ENCODE measurements at places on chromosomes 6 and 20.
A peak's percentile ranks its signal among the peaks of the same experiment; 100 is the strongest.

GRCh38 chr6:36095497-36096391 is 34.6 kb upstream of the MAPK13 start:
- DNase-seq, result no peak

DNA sequence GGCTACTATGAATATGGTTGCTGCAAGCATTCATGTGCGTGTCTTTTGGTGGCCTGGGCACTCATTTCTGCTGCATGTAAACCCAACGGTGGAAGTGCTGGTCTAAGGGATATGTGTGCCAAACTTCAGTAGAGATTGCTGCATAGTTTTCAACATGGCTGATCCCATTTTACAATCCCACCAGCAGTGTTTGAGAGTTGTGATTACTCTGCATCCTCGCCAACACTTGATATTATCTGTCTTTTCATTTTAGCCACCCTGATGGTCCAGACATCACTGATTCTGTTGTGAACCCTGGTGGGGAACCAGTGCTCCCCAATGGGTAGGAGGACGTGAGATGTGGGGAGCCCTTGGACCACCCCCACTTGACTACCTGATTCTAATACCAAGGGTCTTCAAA is 27.5 kb downstream of the PACSIN1 start:
- no peak for DNase-seq

- no peak for DNase-seq
Observed at GRCh38 chr6:33144373-33144772, 47.9 kb downstream of the COL11A2 start.

GRCh38 chr6:110296241-110297025 is 61.7 kb downstream of the METTL24 start:
- no peak for DNase-seq

DNA sequence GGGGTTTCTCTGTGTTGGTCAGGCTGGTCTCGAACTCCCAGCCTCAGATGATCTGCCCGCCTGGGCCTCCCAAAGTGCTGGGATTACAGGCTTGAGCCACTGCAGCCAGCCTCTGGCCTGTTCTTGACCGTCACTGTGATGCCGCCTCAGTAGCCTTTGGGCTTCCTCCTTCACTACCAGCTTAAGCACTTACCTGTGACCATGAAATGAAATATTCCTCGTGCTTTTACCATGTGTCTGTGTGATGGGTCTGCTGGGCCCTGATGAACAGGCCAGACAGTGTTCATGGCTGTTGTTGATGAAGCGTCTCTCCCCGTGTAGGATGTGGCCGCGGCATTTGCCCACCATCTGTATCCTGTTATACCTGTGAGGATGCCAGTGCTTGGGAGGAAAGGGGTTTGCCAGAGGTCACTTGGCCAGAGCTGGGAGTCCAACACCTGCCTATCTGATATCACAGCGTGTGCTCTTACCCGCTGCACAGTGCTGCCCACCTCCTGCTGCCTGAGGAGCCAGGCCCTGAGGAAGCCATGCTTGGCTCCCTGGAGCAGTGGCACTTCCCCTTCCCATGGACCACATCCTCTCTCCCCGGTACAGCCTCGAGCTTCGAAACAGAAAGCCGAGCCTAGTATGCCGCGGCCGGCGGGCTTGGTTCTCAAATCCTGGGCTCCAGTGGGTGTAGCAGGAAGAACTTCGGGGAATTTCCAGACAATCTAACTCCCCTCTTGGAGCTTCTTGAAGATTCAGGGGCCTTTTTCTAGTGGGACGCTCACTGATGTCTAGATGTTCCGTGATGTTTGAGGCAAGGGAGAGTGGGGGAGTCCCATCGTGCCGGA is 167.9 kb downstream of the ZDHHC14 start:
- no peak for DNase-seq

DNA sequence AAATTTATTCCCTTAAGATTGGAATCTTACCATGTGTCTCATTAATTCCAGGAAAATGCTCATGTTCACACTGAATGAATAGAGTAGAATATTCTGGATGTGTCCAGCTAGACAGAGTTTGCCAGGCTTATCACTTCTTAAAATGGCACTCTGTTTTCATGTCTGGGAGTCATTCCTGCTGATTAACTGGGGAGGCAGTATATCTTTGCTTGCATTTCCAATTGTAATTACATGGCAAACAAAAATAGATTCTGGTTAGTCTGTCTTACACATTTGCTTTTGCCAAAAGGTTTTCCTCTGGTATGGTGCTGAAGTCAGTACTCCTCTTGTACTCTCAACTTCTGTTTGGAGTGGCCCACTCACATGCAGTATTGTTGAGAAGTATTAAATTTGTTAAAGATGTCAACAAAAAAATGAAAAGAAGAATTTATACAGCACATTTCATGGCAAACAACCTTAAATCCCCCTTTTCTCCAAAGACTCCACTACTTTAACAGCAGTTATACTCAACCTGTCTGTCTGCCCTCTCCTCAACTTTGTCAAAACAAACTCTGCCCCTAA is 70.2 kb downstream of the TENT5A start:
- DNase-seq, result no peak

GRCh38 chr6:81894306-81894705 is 141.8 kb upstream of the TENT5A start:
- DNase-seq, result no peak

- DNase-seq, result no peak
Observed at GRCh38 chr6:157763904-157764177, 59.2 kb upstream of the SNX9 start.

DNA sequence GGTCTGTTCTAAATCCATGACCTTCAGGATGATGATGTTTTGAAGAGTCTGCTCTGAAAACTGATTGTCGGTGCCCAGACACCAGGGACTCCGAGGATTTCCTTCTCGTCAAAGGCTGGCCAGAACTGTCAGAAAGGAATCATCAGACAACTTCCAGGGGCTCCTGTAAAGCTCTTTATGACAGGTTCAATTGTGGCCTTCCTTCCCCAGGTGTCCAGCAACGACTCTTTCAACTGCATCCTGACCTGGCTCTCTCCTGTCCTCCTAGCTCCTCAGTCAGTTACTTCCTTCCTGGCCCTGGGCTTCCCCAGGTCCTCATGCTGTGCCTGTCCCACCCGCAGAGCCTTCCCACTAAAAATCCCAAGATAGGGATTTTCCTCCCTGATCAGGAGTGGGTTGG is 279.9 kb upstream of the RNF24 start:
- no peak for DNase-seq

DNA sequence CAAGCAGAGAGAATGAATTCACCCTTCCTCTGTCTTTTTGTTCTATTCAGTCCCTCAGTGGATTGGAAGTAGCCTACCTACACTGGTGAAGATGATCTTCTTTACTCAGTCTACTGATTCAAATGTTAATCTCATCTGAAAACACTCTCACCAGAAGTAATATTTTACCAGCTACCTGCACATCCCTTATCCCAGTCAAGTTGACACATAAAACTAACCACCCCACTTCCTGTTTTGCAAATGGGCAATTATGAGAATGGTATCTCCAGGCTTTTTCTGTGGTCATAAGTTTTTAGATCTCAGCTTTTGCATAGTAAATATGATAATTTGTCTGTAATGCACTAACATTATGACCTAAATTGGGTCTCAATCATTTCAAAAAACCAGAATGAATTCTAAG is 228.8 kb upstream of the ECI2 start:
- no peak for DNase-seq

DNA sequence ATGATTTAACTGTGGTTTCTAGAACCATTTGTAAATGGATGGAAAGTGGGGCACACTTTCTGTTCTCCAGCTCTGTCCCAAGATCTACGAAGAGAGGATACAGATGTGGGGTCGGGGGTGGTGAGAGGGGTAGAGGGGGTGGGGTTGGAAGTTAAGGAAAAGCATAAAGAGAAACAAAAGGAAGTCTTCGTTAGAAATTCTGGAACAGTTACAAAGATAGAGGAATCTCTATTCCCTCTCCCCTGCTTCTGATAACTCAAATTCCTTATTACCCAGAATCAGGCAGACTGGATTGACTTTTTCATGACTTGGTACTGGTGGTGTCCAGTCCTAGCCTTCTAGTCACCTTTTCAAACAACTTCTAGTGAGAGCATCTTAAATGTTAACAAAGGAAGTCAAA is 4.9 kb downstream of the GCM1 start:
- DNase-seq, result no peak

GRCh38 chr6:152098683-152099082 is 291.2 kb downstream of the ESR1 start:
- no peak for DNase-seq

GRCh38 chr6:3825331-3825831 is 23.8 kb upstream of the FAM50B start:
- no peak for DNase-seq

DNA sequence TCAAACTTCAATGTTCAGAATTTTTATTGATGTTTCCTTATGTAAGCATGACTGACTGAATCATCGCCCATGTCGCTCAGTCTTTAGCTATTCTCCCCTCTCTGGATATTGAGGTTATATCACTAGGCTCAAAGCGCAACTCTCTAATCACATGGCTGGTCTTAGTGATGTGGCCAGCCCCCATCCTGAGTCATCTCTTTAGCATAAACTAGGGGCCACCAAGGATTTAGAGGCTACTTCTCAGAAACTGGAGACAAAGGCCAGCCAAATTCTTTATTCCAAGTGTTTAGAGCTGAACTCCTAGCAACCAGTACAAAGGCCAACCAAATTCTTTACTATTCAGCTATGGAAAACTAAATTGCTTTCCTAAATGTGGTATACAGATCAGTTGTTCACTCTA is 61.4 kb downstream of the FAM135A start:
- no peak for DNase-seq

DNA sequence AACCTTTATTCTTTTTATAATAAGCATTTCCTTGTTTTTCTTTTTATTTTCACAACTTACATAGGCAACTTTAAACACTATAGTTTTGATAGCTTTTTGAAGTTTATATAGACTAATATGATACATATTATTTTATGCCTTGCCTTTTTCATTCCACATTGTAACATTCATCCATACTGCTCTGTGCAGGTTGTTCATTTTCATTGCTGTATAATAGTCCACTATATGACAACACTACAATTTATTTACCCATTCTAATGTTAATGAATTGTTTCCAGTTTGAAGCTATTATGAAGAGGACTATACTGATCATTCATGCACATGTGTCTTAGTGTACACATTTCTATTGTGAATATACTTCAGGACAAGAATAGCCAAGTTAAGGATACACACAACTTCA is 49.1 kb downstream of the WASF1 start:
- DNase-seq, result no peak

DNA sequence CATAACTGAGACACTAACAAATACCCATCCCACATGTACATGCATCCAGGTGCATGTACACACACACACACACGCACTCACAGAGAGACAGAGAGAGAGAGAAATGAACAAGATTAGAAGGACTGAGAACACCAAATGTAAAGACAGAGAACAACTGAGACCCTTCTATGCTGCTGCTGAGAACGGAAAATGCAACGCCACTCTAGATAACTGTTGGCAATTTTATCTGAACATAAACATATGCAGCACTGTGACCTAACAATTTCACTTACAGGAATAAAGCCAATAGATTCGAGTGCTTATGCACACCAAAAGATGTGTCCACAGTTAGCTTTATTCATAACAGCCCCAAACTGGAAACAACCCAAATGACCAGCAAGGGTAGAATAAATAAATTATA is 103.8 kb upstream of the LY86 start:
- no peak for DNase-seq

DNA sequence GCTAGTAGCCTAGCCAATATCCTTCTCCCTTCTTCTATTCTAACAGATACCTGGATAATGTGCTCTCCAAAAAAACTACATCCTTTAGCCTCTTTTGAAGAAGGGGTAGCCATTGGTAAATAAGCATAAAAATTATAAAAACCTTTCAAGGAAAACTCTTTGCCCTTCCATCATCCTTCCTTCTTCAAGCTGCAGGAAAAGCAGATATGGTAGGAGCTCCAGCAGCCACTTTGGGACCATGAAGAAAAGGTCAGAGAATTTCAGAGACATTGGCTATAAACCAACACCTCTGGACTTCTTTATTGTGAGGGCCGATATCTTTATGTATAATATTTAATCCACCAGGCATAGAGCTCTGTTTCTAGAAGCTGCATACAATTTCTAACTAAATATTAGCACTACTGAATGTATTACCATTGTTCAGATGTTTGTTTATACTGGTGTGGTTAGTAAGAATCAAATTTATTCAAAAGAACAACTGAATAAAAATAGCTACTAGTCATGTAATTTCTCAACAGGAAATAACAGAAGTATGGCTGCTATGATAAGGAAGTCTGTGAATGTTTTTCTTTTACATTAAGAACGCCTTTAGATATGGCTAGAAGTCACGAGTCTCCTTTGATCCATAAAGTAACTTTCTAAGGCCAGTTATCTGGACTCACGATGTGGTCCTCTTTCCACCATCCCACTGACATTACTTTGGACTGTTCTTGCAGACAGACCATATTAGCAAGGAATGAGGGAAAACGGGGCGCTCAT is 32.2 kb downstream of the MYLK4 start:
- DNase-seq, result no peak

DNA sequence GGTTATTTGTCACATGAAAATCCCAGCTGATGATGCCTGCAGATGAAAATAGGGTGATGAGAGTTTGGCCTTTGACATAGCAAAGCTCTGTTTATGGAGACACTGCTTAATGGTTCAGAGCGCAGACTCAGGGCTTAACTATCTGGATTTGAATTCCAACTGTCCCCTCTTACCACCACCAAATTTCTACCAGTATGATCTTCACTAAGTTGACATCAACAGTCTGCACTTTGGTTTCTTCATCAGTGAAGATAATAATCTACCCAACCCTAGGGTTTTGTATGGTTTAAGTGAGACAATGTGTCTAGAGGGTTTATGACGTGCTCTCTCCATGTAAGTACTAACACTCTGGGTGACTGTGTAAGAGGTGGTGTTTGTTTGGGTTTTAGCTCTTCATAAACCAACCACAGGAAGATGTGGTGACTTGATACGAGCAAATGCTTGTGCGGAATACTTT is 151.4 kb upstream of the TNFAIP3 start:
- DNase-seq, result peak; percentile 17

GRCh38 chr20:63648895-63649589 is 4.2 kb downstream of the STMN3 start:
- no peak for DNase-seq

GRCh38 chr6:106785298-106785697 is 155.9 kb downstream of the QRSL1 start:
- no peak for DNase-seq

DNA sequence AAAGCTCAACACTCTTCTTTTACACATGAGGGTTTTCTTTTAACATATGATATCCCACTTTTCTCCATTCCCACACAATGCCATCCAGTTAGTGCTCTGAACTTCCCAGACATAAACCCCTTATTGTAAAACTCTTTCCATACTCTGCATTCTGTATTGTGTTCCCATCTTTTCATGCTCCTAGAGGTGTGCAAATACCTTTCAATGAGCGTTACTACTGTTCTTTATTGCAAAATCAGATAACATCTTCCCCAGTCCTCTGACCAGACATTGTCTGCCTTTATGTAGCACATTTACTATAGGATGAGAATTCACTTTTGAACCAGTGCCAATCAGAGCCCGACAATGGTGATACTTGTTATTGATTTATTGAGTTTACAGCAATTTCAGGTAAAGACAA is 296.2 kb downstream of the GRIK2 start:
- DNase-seq, result no peak

All from activated CD4-positive, alpha-beta T cell treated with anti-CD3 and anti-CD28 coated beads for 4 hours (primary cell).